ENCODE measurements at places on chromosomes 2 and 18. TPM values are rescaled to one million over a fixed set of nuclear protein-coding genes. Genes with fewer than 3 reads are reported as not detected.

- no peak overlapping the region for H3K27ac ChIP-seq
- peak; percentile 61 for DNase-seq
- H3K27me3 ChIP-seq, result peaks cover 8% of the 10 kb centered on the region
Measured at GRCh38 chr2:20091305-20091991, 40.0 kb upstream of the LAPTM4A start.

- H3K36me3 ChIP-seq, result no peaks in the 10 kb centered on the region
- no peaks in the 10 kb centered on the region for H3K27me3 ChIP-seq
- H3K4me3 ChIP-seq, result no peak overlapping the region
- no peaks in the 10 kb centered on the region for H3K4me1 ChIP-seq
- DNase-seq, result no peak
Measured at GRCh38 chr2:6073191-6074088, 381.3 kb downstream of the SOX11 start.

DNA sequence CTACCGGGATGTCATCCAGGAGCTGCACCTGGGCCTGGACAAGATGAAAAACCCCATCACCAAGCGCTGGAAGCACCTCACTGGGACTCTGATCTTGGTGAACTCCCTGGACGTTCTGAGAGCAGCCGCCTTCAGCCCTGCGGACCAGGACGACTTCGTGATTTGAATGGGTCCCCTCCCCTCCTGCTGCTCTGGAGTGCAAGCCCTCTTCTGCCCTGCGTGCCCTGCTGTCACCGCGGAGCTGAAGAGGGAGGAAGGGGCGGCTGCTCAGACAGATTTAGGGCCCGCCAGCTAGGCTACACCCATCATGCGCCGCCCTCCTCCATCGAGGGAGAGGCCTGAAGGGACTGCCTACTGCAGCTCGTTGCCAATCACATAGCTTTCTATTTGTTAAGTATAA lies 101.8 kb downstream of the SH3BP4 start:
- peak overlapping the region; percentile 74 for H3K27ac ChIP-seq
- peaks cover 28% of the 10 kb centered on the region for H3K4me1 ChIP-seq
- no peaks in the 10 kb centered on the region for H3K27me3 ChIP-seq
- DNase-seq, result no peak
- H3K36me3 ChIP-seq, result peaks cover 31% of the 10 kb centered on the region

DNA sequence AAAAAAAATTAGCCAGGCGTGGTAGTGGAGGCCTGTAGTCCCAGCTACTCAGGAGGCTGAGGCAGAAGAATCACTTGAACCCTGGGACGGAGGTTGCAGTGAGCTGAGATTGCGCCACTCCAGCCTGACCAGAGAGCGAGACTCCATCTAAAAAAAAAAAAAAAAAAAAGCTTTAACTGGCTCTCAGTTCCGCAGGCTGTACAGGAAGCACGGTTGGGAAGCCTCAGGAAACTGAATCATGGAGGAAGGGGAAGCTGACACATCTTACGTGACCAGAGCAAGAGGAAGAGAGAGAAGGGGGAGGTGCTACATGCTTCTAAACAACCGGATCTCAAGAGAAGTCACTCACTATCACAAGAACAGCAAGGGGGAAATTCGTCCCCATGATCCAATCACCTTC lies 505.6 kb upstream of the SLC8A1 start:
- peak; percentile 84 for DNase-seq
- H3K27me3 ChIP-seq, result no peaks in the 10 kb centered on the region
- peak overlapping the region; percentile 75 for H3K27ac ChIP-seq
- H3K4me3 ChIP-seq, result no peak overlapping the region
- H3K36me3 ChIP-seq, result no peaks in the 10 kb centered on the region

- peaks cover 23% of the 10 kb centered on the region for H3K4me1 ChIP-seq
- H3K27ac ChIP-seq, result no peak overlapping the region
- H3K27me3 ChIP-seq, result no peaks in the 10 kb centered on the region
Measured at GRCh38 chr2:207073412-207073800, 92.3 kb downstream of the KLF7 start.

DNA sequence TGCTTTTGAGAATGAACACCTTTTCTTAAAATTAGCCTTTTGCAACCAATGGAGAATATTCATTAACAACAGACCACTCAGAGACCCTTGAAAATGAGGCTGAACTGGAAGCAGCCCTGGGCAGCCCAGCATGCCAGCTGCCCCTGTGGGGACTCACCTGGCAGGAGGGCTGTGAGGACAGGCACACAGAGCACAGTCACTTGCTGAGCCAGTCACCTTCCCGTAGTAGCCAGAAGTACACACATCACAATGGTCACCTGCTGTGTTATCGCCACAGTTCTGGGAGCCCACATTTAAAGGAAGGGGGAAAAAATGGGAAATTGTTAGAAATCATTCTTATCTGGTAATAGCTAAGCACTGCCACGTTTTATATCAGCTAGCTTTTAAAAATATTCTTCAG lies 115.5 kb downstream of the LAMA1 start:
- no peak overlapping the region for H3K27ac ChIP-seq
- no peak for DNase-seq
- no peaks in the 10 kb centered on the region for H3K27me3 ChIP-seq
- H3K4me1 ChIP-seq, result no peaks in the 10 kb centered on the region
- H3K4me3 ChIP-seq, result no peak overlapping the region

DNA sequence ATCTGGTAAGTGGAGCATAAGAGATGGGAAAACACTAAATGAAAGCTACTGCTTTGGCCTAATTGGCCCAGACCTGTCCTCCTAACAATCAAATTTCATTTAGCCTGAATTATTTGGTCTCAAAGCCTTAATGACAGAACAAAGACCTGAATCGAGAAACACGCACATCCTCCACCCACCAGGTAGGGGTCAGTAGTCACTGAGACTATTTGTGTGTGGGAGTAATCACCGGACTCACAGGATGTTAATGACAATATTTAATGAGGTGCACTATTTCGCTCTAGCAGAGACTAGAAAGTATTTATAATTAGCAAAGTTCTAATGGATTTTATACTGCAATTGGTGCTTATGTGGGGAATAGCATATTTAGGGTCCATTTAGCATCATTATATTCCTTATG lies 68.1 kb downstream of the RBM43 start:
- H3K27me3 ChIP-seq, result no peaks in the 10 kb centered on the region
- no peak overlapping the region for H3K27ac ChIP-seq
- DNase-seq, result no peak

DNA sequence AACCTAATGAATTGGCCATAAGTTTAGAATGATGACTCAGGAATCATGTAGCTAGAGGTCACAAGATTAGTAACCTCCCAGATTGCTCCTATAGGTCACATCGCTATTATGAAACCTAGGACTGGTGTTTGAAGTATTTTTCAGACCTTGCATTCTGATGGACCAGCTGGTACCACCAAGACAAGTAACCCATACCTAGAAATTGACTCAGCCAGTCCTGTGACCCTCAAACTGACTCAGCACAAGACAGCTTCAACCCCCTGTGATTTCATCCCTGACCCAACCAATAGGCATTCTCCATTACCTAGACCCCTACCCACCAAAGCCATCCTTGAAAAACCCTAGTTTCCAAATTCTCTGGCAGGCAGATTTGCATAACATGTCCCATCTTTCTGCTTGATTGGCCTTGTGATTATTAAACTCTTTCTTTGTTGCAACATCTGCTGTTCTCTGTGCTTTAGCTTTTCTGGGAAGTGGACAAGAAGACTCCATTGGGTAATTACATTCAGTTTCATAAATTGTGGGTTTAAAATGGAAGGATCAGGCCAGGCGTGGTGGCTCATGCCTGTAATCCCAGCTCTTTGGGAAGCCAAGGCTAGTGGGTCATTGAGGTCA lies 254.9 kb downstream of the IRS1 start:
- no peak for DNase-seq
- H3K27ac ChIP-seq, result no peak overlapping the region
- no peaks in the 10 kb centered on the region for H3K27me3 ChIP-seq
- no peaks in the 10 kb centered on the region for H3K4me1 ChIP-seq

DNA sequence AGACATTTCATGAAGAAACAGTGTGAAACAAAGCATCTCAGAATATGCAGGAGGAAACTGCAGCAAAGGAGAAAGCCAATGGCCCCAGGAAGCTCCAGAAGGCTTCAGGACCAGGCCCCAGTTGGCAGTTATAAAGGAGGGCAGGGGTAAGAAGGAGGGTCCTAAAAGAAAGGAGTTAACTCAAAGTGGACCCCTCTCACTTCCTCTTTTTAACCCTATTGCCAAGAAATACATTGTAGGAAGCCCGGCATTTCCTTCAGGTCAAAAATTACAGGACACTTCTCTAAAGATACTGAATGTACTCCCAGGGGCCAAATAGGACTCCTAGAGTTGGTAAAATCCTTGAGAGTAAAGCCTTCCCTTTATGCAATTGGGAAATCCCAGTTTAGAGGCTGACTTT lies 77.1 kb upstream of the TGFA start:
- no peaks in the 10 kb centered on the region for H3K4me1 ChIP-seq
- DNase-seq, result no peak
- H3K36me3 ChIP-seq, result no peaks in the 10 kb centered on the region
- no peak overlapping the region for H3K27ac ChIP-seq
- H3K27me3 ChIP-seq, result peaks cover 44% of the 10 kb centered on the region

GRCh38 chr18:49874238-49874637 lies 60.9 kb upstream of the ACAA2 start:
- no peaks in the 10 kb centered on the region for H3K36me3 ChIP-seq
- no peak for DNase-seq
- no peak overlapping the region for H3K27ac ChIP-seq
- H3K27me3 ChIP-seq, result peaks cover 16% of the 10 kb centered on the region
- no peak overlapping the region for H3K4me3 ChIP-seq

DNA sequence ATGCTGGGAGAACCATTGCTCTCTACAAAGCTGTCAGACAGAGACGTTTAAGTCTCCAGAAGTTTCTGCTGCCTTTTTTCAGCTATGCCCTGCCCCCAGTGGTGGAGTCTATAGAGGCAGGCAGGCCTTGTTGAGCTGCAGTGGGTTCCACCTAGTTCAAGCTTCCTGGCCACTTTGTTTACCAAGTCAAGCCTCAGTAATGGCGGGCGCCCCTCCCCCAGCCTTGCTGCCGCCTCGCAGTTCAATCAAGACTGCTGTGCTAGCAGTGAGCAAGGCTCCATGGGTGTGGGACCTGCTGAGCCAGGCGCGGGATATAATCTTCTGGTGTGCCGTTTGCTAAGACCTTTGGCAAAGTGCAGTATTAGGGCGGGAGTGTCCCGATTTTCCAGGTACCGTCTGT lies 52.7 kb upstream of the SCYGR2 start:
- H3K36me3 ChIP-seq, result peaks cover 3% of the 10 kb centered on the region
- H3K4me3 ChIP-seq, result no peak overlapping the region
- H3K4me1 ChIP-seq, result no peaks in the 10 kb centered on the region
- H3K27ac ChIP-seq, result no peak overlapping the region
- DNase-seq, result no peak

- H3K4me1 ChIP-seq, result peaks cover 86% of the 10 kb centered on the region
- H3K27ac ChIP-seq, result no peak overlapping the region
Measured at GRCh38 chr2:36395866-36396265, 40.3 kb downstream of the CRIM1 start.

- no peak overlapping the region for H3K4me3 ChIP-seq
- H3K27me3 ChIP-seq, result no peaks in the 10 kb centered on the region
- H3K36me3 ChIP-seq, result no peaks in the 10 kb centered on the region
- no peaks in the 10 kb centered on the region for H3K4me1 ChIP-seq
- no peak overlapping the region for H3K27ac ChIP-seq
Measured at GRCh38 chr2:33605056-33605455, 6.0 kb upstream of the FAM98A start.

The SCYGR4 gene
- polyA plus RNA-seq, result not detected

The CBLN2 gene
- polyA plus RNA-seq, result 1.1 TPM

The TLK1 gene
- 4.1 TPM for polyA plus RNA-seq

The ELOA2 gene
- not detected for polyA plus RNA-seq

The UGT1A7 gene
- polyA plus RNA-seq, result not detected

The ANKRD12 gene
- polyA plus RNA-seq, result 1.5 TPM

Data from endothelial cell of umbilical vein (primary cell).